ENCODE measurements at places on chromosomes 7 and 10.

GRCh38 chr10:117662751-117663540, 120.4 kb downstream of the EMX2 start:
- DNase-seq: no peak

DNA sequence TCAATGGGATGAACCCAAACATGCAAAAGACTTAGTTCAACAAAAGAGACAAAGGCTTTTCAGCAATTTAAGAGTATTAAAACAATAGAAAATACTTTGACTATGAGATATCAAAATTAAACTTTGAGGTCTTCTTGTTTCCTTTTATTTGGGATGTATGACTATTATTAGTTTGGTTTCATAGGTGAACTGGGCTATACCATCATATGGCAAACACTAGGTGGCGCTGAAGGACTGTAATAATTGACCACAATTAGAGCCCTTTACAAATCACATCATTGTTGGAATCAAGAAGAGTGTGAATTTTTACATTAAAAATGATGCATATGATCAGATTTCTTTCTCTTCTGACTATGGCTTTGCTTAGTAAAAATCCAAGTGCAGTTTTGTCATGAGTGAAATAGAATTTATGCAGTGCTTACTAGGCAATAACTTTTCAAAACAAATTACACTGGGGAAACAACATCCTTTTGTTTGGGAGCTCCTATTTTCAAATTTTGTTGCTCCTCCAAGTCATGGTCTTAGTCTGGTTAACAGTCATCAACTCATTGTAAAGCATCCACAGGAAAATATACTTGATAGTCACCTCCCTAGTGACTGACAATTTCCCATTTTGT, 14.7 kb upstream of the NXPH1 start:
- DNase-seq: peak; percentile 26

DNA sequence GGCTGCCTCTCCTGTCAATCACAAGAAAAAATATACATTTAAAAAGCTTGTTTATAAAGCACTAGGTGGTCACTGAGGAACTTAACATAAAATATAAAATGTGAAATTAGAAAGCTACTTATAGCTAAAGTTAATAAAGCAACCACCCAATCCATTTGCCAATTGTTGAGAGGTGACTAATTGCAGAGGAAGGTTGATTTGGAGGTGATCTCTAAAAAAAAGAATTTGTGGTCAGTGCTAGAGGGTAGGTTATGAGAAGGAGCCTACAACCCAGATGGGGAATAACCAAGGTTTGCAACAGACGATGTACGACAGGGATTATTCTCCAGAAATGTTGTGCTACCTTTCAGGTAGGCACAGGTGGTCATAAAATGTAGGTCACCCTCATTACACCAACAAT, 444.2 kb upstream of the C7orf33 start:
- DNase-seq: no peak

- no peak for DNase-seq
Measured at GRCh38 chr10:3082290-3082689, 14.9 kb downstream of the PFKP start.

- no peak for DNase-seq
Measured at GRCh38 chr7:50960621-50961310, 178.1 kb upstream of the GRB10 start.

- DNase-seq: no peak
Measured at GRCh38 chr7:112022128-112022527, 184.1 kb downstream of the DOCK4 start.

DNA sequence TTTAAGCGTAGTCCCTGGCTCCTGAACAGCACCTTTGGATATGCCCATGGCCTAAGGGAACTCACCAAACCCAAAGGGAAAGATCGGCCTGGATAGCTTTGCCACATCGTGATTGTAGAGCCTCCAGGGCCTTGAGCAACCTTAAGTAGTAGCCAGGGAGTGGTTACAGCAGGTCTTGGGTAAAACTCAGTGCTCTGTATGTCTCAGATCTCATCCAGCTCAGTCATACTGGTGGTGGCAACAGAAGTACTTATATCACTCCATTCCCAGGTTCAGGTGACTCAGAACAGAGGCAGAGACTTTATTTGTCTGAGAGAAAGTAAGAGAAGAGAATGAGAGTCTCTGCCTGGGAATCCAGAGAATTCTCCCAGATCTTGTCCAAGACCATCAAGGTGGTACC, 39.1 kb upstream of the AASS start:
- no peak for DNase-seq

GRCh38 chr10:21265622-21266021, 259.9 kb downstream of the SKIDA1 start:
- DNase-seq: no peak

- no peak for DNase-seq
Measured at GRCh38 chr10:77049896-77050295, 587.7 kb downstream of the KCNMA1 start.

DNA sequence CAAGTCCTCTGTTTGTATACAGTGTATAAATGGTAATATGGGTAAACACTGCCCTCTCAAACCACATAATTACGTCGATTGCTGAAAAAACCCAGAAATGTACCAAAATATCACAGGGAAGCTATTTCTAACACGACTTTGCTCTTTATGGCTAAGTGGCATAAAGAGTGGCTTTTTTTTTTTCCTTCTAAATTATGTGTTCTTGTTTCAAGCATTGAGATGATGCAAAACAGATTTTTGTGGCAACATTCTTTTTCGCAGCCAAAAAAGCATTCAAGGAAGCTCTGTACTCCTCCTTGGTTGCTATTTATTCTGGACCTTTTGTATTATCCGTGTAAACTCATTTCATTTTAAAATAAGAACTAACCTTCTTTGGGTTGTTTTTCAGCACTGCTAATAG, 138.9 kb downstream of the VTI1A start:
- DNase-seq: no peak

- no peak for DNase-seq
Measured at GRCh38 chr7:131455546-131455945, 100.9 kb downstream of the PODXL start.

- no peak for DNase-seq
Measured at GRCh38 chr7:12801107-12801506, 113.7 kb downstream of the ARL4A start.

DNA sequence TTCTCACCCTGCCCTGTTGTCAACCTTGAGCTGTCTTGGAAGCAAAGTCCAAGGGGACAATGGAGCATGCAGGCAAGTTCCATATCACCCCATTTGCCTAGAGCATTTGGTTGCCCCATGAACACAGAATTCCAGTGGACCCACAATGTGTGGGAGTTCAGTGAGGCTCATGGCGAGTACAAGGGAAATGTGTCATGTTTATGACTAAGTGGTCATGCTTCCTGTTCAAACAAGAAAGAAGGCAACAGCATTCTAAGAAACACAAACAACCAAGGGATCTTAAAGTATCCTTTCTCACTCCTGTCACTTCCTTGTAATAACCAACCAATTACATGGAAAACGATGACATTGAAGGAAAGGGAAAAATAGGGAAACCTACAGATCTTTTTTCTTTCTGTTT, 513.0 kb downstream of the INHBA start:
- DNase-seq: no peak

- DNase-seq: no peak
Measured at GRCh38 chr10:76922666-76923065, 714.9 kb downstream of the KCNMA1 start.

DNA sequence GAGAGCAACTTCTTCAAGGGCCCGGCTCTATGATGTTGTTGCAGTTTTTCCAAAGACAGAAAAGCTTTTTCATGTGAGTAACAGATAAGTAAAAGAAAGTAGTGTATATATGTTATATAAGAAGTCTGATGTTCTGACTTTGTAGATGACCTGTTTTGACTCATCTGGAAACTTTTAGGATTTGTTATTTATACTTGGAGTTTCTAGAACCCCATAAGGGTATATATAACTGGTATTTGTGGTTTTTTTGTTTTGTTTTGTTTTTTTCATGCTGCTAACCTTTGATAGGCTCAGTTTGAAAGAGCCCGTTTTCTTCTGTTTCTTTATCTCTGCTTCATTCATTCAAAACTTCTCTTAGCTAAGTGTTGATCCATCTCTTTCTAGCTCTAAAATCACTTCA, 7.3 kb downstream of the RPP30 start:
- DNase-seq: no peak

GRCh38 chr7:3504384-3504783, 203.3 kb downstream of the SDK1 start:
- no peak for DNase-seq

- no peak for DNase-seq
Measured at GRCh38 chr10:79249186-79250121, 97.8 kb upstream of the PPIF start.

DNA sequence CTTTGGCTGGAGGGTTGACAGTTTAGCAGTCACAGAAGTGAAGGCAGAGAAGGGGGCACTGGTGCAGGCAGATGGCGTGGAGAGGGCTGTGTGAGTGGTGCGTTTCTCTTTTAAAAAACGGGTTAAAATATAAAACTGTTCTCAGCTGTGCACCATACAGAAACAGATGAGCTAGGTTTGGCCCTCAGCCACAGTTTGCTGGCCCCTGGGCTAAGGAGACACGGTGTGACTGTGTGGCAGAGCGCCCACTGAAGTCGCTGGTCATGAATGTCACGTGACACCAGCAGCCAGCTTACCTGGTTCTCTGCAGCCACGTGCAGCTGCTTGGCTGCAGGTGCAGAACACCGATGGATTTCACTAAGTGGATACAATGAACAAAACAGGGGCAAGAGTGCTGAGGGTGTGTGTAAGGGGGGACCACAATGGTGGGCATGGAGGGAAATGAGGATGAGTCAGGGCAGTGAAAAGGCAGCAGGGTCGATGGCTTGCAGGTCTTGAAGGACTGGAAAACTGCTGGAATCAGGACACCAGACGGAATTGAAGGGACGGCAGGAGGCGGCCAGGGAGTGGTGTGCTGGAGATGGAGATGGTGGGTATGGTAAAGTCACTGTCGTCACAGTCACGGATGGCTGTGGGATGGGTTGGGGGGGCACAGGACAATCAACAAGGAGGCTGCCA, 7.4 kb downstream of the ZNF746 start:
- DNase-seq: no peak

- no peak for DNase-seq
Measured at GRCh38 chr7:44769776-44770294, 21.2 kb downstream of the ZMIZ2 start.

DNA sequence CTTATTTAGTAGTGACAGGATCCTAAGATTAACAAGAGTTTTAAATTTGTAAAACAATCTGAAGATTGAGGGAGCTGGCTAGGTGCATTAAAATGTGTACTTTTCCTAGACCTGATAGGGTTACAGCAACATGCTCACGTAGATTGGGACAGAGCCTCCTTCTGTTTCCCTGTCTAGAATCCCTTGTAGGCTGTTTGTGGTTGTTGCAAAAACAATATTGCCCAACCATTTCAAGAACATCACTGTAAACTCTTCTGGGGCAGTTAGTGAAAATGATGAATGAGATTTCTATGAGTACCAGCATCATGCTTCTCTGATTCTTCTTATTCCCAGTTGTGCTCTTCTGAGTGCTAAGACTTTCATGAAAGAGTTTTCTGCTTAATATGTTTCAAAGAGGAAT, 14.7 kb upstream of the CPED1 start:
- no peak for DNase-seq

DNA sequence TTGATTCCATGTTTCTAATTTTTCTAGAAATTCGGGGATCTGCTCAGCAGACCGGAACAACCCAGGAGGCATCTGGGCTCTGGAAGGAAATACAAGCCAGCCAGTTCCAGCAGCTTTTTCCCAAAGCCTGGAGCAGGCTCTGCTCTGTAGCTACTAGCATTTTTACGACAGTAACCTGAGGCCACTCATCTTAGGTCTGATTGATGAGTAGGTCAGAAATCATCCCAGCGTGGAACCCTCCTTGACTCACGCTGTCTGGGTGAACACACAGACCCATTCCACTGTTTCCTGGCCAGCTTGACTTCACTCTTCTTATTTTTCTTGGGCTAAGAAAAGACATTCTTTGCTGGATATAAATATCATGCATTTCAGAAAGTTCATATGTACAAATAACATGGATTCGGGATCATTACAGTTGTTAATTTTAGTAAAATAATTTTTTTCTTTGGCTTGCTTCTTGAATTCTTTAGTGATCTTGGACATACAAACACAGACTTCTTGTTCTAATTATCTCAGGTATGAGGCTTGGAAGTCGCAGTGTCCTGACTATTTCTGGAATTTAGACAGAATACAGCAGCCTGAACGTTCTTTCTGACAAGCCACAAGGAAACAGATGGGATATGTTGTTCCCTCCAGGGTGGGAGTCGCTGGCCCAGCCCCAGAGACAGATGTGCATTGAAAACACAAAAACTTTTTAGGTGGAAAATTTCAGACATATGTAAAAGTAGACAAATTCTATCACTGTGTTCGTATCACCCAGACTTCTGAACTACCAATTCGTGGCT, 54.6 kb upstream of the PITRM1 start:
- DNase-seq: no peak

DNA sequence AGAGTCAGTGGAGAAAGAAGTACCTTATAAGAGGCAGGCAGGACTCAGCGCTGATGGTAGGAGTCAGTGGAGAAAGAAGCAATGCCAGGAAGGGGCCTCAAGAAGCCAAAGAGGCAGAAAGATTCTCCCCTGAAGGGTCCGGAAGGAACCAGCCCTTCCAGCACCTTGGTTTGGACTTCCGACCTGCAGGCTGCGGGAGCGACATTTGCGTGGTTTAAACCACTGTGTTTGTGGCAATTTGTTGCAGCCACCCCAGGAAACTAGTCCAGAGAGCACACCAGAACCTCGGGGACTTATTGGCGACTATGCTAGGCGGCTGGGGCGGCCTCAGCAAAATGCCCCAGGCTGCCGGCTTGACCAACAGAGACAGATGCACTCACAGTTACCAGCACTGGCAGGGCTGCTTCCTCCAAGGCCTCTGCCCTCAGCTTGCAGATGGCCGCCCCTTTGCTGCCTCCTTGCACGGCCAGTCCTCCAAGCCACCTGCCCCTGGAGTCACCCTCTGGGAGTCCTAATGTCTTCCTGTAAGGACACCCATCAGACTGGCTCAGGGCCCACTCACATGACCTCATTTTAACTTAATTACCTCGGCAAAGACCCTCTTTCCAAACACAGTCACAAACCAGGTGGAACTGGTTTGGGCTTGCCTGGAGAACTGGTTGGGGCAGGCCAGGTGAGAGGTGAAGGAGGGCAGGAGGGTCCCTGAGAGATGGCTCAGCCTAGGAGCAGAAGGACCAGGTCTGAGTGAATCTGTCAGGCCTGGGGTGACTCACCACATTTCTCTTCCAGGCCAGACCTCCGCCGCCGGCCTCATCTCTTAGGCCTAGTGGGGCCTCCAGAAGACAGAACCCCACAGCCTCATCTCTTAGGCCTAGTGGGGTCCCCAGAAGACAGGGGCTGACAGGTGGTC, 26.1 kb downstream of the CALML3 start:
- DNase-seq: no peak
